ENCODE measurements at places on chromosomes 1 and 21. TPM values are rescaled to one million over a fixed set of nuclear protein-coding genes. Genes with fewer than 3 reads are reported as not detected.

VCAM1 gene
- total RNA-seq = 1.4 TPM

RGSL1 gene
- total RNA-seq = not detected

CLDN8 gene
- 0.45 TPM for total RNA-seq

RHOU gene
- 8.2 TPM for total RNA-seq

DNA sequence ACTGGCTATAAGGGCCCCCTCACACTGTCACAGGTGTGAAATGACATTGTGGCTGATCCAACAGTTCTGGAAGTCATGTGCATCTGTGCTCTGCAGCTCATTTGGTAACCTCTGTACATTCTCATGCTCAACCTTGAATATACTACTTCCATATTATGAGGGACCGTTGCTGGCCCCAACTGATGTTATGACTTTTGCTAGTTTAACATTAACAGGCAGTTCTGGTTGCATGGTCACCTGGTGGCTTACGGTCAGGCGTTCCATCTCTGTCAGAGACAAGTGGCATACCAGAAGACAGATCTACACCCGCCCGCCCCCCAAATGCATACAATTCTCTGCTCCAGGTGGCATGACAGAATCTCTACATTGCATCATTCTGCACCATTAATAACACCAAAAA lies 6.0 kb upstream of the DIP2A start:
- DNase-seq = no peak

GRCh38 chr1:48776393-48777218 lies at the start of gene BEND5:
Gene BEND5 (minus strand): TSS chr1:48776891. CDS start chr1:48776831, 60 bp downstream.
- DNase-seq = peak; percentile 6

GRCh38 chr1:8536515-8536914 lies 218.6 kb downstream of the SLC45A1 start:
- DNase-seq = no peak

DNA sequence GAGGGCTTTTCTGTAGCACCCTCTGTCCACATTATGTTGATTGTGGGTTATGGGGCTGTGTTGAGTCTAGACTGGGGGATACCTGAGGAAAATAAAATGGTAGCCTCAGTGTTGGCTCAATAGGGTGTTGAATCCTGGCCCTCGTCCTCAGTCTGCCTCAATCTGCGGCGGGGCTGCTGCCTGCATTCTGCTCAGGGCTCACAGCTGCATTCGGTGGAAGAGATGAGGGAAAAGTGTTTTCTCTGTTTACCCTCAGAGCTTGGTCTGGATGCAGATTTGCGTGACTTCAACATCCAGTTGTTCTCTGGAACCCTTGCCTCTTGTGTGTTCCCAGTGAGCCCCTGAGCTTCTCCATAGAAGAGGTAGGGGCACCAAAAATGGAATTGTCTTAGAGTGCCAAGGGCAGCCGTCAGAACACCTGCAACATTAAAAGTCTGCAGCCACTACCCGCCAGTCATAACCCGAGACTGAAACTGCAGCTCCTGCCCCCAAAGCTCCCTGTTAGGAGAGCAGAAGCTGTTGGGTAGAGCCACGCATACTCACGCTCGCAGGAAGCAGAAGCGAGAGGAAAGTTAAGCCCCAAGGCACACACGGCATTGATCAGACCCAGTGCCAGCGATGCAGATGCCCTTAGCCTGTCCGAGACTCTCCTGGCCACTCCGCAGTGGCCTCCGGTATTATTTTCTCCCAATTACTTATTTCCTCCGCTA lies 215.3 kb upstream of the C1orf174 start:
- DNase-seq = no peak

DNA sequence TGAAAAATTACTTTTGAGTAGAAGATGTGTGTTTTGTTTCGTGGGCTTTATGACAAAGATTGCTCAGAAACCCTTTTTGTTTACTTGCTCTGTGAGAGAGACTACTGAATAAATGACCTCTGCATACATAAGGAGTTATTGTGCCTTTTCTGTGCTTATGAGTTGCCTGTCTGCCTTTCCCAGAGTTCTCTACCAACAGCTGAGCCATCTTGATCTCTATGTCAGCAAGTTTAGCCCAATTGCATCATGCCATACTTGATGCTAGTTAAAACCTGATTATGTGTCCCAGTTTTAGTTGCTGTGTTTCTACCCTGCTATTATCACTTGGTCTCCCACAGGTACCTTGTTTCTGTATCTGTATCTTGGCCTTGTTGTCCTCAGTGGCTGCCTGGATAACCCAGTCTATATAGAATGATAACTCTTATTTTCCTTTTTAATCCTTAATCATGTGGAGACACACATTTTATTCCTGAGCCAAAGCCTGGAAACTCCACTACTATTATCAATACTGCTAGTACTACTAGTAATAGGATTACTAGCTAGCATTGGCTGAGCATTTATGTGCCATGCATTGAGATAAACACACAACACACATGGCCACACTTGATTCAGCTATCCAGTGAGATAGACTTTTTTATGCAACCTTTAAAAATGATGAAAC lies 28.7 kb upstream of the GNG12 start:
- no peak for DNase-seq

Measured in Calu3 (cell line).